ENCODE measurements at places on chromosomes 1 and 21.

DNA sequence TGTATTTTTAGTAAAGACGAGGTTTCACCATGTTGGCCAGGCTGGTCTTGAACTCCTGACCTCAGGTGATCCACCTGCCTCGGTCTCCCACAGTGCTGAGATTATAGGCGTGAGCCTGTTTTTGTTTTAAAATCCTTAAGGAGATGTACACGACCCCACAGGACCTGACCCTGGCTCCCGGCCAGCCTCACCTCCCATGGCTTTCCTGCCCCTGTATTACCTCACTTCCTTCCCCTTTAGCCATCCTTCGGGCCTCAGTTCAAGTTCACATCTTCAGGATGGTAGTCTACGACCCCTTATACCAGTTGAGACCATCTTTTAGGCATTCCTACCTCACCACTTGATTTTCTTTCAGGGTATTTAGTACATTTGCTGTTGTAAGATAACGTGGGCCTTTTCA lies 36.3 kb downstream of the TCP10L start:
- no peak overlapping the region for H3K4me3 ChIP-seq
- H3K4me1 ChIP-seq: no peaks in the 10 kb centered on the region
- no peak for DNase-seq
- H3K27ac ChIP-seq: no peak overlapping the region
- no peaks in the 10 kb centered on the region for H3K36me3 ChIP-seq

GRCh38 chr21:26719750-26720149 lies 125.5 kb downstream of the ADAMTS1 start:
- H3K27ac ChIP-seq: no peak overlapping the region
- H3K36me3 ChIP-seq: no peaks in the 10 kb centered on the region
- no peak overlapping the region for H3K4me3 ChIP-seq
- no peaks in the 10 kb centered on the region for H3K27me3 ChIP-seq

- no peaks in the 10 kb centered on the region for H3K4me1 ChIP-seq
- no peak for DNase-seq
- no peaks in the 10 kb centered on the region for H3K27me3 ChIP-seq
- no peak overlapping the region for H3K4me3 ChIP-seq
Measured at GRCh38 chr1:41802532-41803501, 115.9 kb downstream of the HIVEP3 start.

GRCh38 chr1:16087733-16088132 lies 14.3 kb upstream of the FAM131C start:
- H3K4me3 ChIP-seq: no peak overlapping the region
- no peak for DNase-seq
- H3K27ac ChIP-seq: no peak overlapping the region
- no peaks in the 10 kb centered on the region for H3K27me3 ChIP-seq
- H3K36me3 ChIP-seq: no peaks in the 10 kb centered on the region
- H3K4me1 ChIP-seq: no peaks in the 10 kb centered on the region

GRCh38 chr1:35136780-35137179 lies 56.2 kb downstream of the SFPQ start:
- DNase-seq: no peak
- H3K4me1 ChIP-seq: no peaks in the 10 kb centered on the region
- no peak overlapping the region for H3K4me3 ChIP-seq
- no peak overlapping the region for H3K27ac ChIP-seq
- H3K27me3 ChIP-seq: no peaks in the 10 kb centered on the region
- H3K36me3 ChIP-seq: no peaks in the 10 kb centered on the region

DNA sequence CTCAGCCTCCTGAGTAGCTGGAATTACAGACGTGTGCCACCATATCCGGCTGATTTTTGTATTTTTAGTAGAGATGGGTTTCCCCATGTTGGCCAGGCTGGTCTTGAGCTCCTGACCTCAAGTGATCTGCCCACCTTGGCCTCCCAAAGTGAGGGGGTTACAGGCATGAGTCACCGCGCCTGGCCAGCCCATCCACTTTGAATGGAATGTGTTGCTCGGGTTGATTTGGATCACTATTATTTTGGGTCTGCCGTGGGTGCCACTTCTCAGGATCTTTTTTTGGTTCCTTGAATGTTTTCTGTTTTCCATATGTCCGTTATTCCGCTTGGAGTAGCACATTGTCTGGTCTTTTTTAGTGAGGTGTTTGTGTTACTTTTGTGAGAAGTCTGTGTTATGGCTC lies 17.0 kb downstream of the PCNT start:
- H3K27ac ChIP-seq: no peak overlapping the region
- no peak for DNase-seq
- H3K36me3 ChIP-seq: peaks cover 6% of the 10 kb centered on the region
- no peaks in the 10 kb centered on the region for H3K4me1 ChIP-seq
- H3K4me3 ChIP-seq: no peak overlapping the region

DNA sequence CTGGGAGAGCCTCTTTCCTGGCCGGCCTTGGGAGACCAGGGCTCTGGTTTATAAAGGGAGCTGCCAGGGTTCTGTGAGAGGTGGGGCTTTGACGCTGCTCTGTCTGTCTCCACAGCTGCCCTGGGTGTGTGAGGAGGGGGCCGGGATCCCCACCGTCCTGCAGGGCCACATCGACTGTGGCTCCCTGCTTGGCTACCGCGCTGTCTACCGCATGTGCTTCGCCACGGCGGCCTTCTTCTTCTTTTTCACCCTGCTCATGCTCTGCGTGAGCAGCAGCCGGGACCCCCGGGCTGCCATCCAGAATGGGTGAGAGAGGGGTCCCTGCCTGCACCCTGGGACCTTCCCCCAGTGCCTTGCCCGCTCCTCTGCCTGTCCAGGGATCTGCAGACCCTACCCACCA lies 11.6 kb downstream of the SERINC2 start:
- peaks cover 10% of the 10 kb centered on the region for H3K4me1 ChIP-seq
- no peak overlapping the region for H3K27ac ChIP-seq

GRCh38 chr1:184825571-184825970 lies 70.9 kb upstream of the EDEM3 start:
- H3K36me3 ChIP-seq: no peaks in the 10 kb centered on the region
- H3K4me1 ChIP-seq: no peaks in the 10 kb centered on the region
- no peak overlapping the region for H3K4me3 ChIP-seq
- H3K27me3 ChIP-seq: no peaks in the 10 kb centered on the region
- no peak overlapping the region for H3K27ac ChIP-seq

- H3K27me3 ChIP-seq: no peaks in the 10 kb centered on the region
- no peaks in the 10 kb centered on the region for H3K36me3 ChIP-seq
- peak overlapping the region; percentile 5 for H3K27ac ChIP-seq
Measured at GRCh38 chr1:115057661-115058254, 28.1 kb downstream of the TSHB start.

DNA sequence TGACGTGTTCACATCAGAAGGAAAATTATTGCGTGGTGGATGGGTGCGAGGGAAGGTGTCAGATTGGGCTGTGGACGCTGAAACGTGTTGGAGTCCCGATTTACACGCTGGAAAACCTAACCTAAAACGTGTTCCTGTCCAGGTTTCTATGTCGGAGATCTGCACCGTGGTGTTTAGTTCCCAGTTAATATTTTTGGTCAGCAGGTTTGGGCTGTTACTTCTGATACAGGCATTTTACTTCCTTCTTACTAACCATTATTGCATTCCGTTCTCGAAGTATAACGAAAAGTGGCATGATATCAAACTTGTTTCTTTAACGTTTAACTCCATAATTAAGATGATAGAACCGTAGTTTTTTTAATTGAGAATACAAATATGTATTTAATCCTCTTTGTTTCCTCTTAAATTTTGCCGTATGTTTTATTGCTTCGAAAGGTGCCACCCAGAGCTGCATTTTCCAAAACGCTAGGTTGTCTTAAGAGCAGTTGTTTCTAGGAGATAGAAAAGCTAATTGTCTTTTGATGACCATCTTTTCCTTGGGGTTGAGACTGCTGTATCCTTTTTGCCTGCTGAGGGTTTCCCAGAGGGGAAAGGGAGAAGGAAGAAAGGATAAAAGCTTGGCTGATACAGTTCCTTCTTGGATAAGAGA lies 1.3 kb downstream of the ADARB1 start:
- no peak overlapping the region for H3K27ac ChIP-seq
- DNase-seq: no peak
- H3K4me1 ChIP-seq: peaks cover 2% of the 10 kb centered on the region
- H3K4me3 ChIP-seq: peak overlapping the region; percentile 30

DNA sequence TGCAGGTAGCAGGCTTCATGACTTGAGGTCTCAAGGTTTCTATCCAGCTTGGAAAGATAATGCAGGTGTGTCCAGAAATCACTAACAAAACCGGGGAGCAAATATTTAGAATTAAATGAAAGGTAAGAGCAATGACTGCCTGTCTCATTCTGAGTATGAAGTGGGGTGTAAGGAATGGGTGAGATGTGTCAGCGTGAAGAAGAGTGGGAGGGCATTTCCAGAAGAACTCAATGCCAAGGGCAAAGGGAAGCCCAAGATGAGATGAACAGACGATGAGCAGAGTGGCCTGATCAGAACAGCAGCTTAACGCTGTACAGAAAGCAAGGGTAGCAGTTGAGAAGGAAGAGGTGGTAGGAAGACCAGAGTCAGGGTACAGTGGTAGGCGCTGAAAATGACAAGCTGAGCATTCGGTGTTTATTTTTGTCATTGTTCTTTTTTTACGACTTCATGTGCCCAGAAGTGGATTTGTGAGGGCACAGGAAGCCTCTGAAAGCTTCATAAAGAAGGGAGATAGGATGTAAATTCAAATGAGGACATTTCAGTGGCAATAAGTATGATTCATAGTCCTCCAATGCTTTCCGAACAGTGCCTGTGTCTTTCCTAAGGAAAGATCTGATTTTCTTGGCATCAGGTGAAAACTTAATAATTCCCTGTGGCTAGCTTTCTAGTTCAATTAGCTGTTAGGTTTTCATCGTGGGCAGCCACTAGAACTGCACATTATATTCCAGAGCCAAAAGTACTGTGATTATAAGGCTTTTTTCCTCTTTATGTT lies 190.5 kb downstream of the APP start:
- no peak overlapping the region for H3K4me3 ChIP-seq
- H3K36me3 ChIP-seq: peaks cover 3% of the 10 kb centered on the region
- no peak overlapping the region for H3K27ac ChIP-seq
- no peaks in the 10 kb centered on the region for H3K27me3 ChIP-seq
- H3K4me1 ChIP-seq: no peaks in the 10 kb centered on the region
- no peak for DNase-seq

GRCh38 chr1:211514030-211514754 lies 22.2 kb upstream of the RD3 start:
- no peaks in the 10 kb centered on the region for H3K27me3 ChIP-seq
- no peaks in the 10 kb centered on the region for H3K4me1 ChIP-seq
- peak; percentile 90 for DNase-seq
- no peak overlapping the region for H3K4me3 ChIP-seq
- H3K27ac ChIP-seq: peak overlapping the region; percentile 72
- no peaks in the 10 kb centered on the region for H3K36me3 ChIP-seq

DNA sequence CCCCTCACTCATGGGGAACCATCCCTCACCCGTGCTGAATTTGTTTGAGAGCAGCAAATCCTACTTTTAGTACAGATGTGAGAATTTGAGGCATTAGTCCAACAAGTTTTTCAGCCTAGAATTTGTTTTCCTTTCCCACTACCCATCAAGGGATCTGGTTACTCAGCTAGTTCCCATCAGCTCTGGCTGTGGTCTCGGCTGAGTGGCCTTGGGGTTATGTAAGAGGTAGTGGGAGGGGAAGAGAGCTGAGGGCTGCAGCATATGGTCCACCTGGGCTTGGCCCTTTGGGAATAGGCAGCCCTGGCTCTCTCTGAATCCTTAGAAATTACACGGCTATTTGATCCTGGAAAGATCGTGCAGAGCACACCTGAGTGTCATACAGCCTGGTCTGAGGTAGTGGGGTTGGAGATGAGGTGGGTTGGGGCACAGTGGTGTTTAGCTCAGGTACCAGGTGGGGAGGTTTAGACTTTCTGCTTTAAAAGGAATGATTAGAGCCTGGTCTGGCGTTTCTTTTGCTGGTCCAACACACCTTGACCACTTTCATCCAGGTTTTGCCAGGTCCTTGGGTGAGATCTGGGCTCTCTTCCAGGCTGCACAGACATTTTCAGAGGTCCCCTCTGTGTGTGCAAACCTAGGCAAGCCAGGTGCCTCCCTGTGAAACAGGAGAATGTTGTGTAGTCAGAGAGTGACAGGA lies 4.2 kb downstream of the GSTM4 start:
- no peaks in the 10 kb centered on the region for H3K4me1 ChIP-seq
- no peak overlapping the region for H3K27ac ChIP-seq
- peaks cover 4% of the 10 kb centered on the region for H3K36me3 ChIP-seq
- no peak overlapping the region for H3K4me3 ChIP-seq

GRCh38 chr1:25432749-25433388 lies 2.2 kb downstream of the MACO1 start:
- H3K4me3 ChIP-seq: no peak overlapping the region
- H3K27me3 ChIP-seq: no peaks in the 10 kb centered on the region
- H3K4me1 ChIP-seq: peaks cover 25% of the 10 kb centered on the region
- H3K36me3 ChIP-seq: no peaks in the 10 kb centered on the region
- no peak overlapping the region for H3K27ac ChIP-seq
- no peak for DNase-seq

DNA sequence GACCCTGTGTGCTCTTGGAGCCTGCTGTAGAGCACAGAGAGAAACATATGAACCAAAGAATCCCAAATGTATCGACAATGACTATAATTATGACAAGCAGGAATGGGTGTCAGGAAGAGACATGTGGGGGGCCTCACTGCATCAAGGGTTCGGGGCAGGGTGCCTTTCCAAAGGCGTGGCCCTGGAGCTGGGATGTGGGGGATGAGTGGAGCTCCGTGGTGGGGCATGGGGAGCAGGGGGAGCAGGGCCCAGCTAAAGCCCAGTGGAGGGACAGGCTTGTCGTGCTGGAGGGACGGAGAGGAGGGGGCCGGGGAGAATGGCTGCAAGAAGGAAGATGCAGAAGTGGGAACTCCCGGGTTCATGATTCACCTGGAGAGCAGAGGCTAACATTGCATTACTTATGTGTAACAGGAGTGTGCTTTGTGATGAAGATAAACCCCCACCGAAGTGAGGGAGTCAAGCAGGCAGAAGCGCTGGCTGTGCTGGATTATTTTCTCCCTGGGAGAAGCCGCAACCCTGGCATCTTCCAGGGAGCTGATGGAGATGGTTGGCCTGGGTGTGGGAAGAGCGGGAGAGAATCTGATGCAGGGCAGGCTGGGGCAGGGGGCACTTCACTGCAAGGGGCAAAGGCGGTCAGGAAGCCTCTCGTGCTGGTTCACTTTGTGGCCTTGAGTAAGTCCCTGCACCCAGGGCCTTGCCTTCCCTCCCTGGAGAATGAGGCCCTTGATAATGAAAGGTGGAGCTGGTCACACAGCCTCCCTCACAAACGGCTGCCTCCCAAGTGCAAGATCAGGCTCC lies 124.6 kb upstream of the RUNX3 start:
- H3K4me3 ChIP-seq: no peak overlapping the region
- DNase-seq: no peak
- no peaks in the 10 kb centered on the region for H3K27me3 ChIP-seq
- no peaks in the 10 kb centered on the region for H3K36me3 ChIP-seq

DNA sequence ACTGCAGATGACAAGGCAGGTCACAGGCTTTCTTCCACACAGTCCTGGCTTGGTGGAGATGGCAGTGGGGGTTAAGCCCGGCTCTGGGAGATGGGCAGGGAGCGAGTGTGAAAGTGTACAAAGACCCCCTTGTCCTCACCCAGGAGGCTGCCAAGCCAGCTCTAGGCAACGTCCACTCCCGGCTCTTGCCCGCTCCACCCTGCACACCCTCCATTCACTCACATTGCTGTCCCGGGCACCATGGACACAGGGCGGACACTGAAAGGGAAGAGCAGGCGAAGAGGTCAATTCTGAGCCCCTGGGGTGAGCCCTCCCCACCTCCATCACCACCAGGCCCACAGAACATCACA lies 8.9 kb downstream of the COL16A1 start:
- no peak overlapping the region for H3K4me3 ChIP-seq
- H3K27ac ChIP-seq: no peak overlapping the region
- H3K27me3 ChIP-seq: no peaks in the 10 kb centered on the region
- DNase-seq: no peak
- no peaks in the 10 kb centered on the region for H3K36me3 ChIP-seq

GRCh38 chr1:159882527-159882862 lies 17.5 kb downstream of the CFAP45 start:
- no peak overlapping the region for H3K27ac ChIP-seq
- DNase-seq: no peak
- no peaks in the 10 kb centered on the region for H3K27me3 ChIP-seq
- H3K4me3 ChIP-seq: no peak overlapping the region
- no peaks in the 10 kb centered on the region for H3K4me1 ChIP-seq
- H3K36me3 ChIP-seq: no peaks in the 10 kb centered on the region
